ENCODE measurements at places on chromosomes 6 and 20. TPM values are rescaled to one million over a fixed set of nuclear protein-coding genes. Genes with fewer than 3 reads are reported as not detected.

The FLRT3 gene
- total RNA-seq: 5.7 TPM

The RIPOR3 gene
- total RNA-seq: not detected

The KHDRBS2 gene
- 19.7 TPM for total RNA-seq

The CTCFL gene
- not detected for total RNA-seq

The NHLRC1 gene
- total RNA-seq: 0.17 TPM

The CEP162 gene
- total RNA-seq: 15.7 TPM

The DEFB114 gene
- not detected for total RNA-seq

The TMEM200A gene
- 25.4 TPM for total RNA-seq

The HEY2 gene
- 2.1 TPM for total RNA-seq

The OR2J3 gene
- not detected for total RNA-seq

The OVOL2 gene
- total RNA-seq: not detected

The RBM38 gene
- total RNA-seq: 16.6 TPM

Measured in glutamatergic neuron (in vitro differentiated cells).